ENCODE measurements at places on chromosomes 1 and 21.

DNA sequence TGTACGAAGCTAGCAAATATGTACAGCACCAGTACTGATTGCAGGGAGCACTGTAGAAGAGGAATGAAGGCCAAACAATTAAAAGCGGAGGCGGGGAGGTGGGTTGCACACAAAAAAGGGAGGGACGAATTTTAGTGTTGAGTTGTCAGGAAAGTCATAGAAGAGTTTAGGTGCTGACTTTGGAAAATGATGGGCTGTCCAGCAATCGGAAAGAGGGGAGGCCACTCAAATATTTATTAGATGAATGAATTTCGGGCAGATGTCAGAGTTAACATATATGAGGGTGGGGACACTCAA is 537 bp upstream of the ANKRD13C start:
- DNase-seq: no peak

DNA sequence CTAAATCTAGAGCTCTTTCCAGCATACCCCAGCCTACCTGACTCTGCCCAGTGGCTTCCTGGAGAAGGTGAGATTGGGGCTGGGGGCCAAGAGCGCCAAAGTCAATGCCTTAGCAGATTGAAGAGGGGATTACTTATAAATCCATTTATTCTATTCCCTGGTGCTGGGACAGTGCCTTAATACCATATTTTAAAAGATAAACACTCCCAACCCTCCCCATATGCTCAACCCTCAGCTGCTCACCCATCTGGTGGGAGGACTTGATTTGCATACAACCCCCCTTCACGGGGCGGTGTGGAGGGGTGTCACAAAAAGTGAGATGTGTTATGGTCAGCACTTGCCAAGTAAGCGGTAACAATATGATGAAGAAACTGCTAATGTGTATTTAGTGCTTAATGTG is 3.2 kb upstream of the DISP3 start:
- no peak for DNase-seq

- no peak for DNase-seq
Measured at GRCh38 chr1:41314376-41315145, 46.7 kb upstream of the FOXO6 start.

DNA sequence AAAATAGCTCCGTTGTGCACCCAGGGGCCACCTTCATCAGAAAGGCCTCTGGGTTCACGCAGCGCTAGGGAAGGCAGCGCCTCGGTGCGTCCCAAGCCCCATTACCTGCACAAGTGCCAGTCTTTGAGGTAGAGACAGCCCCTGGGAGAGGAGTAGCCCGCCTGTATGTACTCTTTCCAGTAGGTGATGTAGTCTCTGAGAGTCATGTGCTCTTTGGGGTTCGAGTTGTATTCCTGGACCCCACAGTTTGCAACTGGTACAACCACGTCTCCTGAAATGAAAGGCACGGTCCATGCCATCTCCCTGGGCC is 601 bp downstream of the JMJD4 start:
- no peak for DNase-seq

GRCh38 chr1:209395169-209395568 is 188.3 kb upstream of the CAMK1G start:
- DNase-seq: no peak

GRCh38 chr1:41568204-41568603 is 83.7 kb upstream of the EDN2 start:
- DNase-seq: no peak

- no peak for DNase-seq
Measured at GRCh38 chr21:40569357-40569756, 277.6 kb downstream of the DSCAM start.

DNA sequence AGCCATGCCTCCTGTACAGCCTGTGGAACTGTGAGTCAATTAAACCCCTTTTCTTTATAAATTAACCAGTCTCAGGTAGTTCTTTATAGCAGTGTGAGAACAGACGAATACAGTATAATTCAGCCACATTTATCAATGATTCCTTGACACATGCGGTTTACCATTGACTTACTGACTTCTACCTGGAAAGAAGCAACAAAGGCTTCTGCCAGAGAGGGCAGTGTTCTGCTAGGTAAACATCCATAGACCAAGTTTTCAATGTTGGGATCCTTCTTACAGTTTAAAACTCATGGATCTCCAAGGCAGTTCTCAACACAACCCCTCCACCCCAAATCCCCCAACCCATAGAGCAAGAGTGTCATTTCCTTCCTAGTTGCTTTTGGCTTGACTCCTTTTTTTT is 150.6 kb downstream of the ZNF648 start:
- no peak for DNase-seq

- DNase-seq: no peak
Measured at GRCh38 chr1:115810609-115811008, 30.3 kb downstream of the NHLH2 start.

GRCh38 chr1:159922511-159923202 is 2.6 kb downstream of the TAGLN2 start:
- no peak for DNase-seq

DNA sequence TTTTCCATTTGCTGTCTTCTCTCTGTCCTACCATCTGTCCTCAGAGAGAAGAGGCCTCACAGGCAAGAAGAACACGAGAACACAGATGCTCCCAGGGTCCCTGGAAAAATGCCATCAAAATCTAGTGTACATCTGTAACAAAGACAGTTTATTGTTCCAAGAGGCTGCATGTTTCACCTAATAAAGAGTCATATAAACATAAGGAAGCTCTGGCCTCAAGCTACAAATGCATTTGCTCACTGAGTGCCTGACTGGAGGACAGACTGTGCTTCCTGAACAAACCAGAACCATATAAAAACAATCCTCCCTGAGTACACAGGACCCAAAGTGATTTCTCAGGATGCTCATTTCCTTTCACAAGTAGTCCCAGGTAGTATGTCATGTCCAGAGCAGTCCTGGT is 76.3 kb upstream of the SLC44A3 start:
- no peak for DNase-seq

GRCh38 chr21:14753466-14754258 is 207.5 kb upstream of the SAMSN1 start:
- DNase-seq: no peak

DNA sequence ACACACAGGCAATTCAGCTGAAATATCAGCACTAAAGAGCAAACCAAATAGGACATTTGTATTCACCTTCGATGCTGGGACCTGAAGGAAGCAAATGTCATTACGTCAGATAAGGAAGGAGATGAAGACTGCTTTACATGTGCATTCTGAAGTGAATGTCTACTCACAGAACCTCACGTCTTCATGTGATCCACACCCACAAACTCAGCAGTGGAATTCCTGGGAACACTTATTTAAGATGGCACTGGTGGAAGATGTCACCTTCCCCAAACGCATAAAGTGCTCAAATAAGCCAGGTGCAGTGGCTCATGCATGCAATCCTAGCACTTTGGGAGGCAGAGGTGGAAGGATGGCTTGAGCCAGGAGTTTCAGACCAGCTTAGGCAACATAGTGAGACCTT is 11.4 kb downstream of the PGBD5 start:
- DNase-seq: no peak

- no peak for DNase-seq
Measured at GRCh38 chr1:208510192-208510952, 266.2 kb upstream of the PLXNA2 start.

- DNase-seq: no peak
Measured at GRCh38 chr1:27661412-27662075, 10.4 kb downstream of the IFI6 start.

DNA sequence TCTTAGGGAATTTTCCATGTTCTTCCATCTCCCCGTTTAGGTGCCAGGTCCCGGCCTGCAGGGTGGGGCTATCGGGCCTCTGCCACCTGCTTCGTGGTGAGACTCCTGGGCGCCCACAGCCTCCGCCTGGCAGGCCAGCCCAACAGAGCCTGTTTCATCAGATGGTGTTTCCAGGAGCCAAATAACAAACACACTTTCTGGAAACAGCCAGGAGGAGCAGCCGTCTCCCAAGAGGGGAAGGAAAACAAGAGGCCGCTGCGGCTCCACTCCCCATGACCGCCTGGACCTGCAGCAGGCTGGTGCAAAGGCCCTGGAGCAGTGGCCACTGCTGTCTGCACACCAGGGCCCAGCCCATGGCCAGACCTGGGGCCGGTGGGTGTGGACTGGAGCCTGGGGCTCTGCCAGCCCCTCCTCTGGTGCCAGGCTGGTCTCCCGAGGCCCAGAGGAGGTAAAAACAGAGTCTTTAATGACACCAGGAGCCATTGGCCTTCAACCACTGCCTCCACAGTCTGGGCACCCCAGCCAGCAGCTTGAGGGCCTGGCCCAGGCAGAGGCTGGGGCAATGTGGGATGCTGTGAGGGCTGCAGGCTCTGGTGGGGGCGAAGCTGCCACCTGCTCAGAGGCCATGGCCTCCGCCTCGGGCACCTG is 55.0 kb downstream of the SLX9 start:
- DNase-seq: no peak

GRCh38 chr1:19393046-19393445 is 80.9 kb downstream of the SLC66A1 start:
- DNase-seq: no peak

- DNase-seq: no peak
Measured at GRCh38 chr1:42150651-42151050, 2.6 kb upstream of the GUCA2B start.

DNA sequence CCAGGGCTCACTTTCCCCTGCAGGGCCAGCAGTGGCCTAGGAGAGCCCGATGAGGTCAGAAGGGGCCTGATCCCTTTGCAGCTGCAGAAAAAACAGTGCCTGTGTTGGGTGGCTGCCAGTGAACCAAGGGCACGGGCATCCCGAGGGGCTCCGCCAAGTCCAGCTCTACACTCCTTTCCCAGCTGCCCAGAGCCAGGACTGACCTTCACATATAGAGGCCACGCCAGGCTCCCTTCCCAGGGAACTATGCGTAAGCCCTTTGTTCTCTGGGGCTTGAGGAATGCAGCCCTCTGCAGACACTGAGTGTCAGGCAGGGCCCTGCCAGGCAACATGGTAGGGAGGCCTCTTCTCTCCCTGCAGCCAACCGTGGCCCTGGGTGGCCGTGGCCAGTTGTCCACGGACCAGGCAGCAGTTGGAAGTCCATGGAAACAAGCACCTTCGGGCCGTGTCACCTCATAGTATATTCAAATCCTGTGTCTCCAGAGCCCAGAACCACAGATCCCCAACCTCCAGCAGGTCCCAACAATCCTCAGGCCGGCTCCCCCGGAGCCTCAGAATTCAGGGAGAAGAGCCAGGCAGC is 194.0 kb downstream of the NPHP4 start:
- no peak for DNase-seq

- peak; percentile 49 for DNase-seq
Measured at GRCh38 chr1:203038891-203039608, 12.8 kb downstream of the PPFIA4 start.

DNA sequence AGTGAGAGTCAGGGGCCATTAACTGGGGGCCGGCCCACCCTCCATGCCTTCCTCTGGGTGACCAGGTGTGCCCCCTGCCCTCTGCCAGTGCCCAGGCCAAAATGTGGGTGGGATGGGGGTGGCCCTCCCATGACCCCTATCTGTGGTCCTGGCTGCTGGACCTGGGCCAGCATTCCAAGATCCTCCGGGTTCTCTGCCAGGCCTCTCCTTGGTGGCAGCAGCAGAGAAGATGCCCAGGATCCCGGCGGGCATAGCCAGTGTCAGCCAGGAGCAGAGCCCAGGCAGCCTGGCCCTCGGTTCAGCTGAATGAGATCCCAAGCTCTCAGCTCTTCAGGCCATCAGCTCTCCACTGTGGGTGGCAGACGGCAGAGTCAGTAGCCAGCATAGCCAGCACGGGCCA is 31.3 kb upstream of the ACTRT2 start:
- no peak for DNase-seq

DNA sequence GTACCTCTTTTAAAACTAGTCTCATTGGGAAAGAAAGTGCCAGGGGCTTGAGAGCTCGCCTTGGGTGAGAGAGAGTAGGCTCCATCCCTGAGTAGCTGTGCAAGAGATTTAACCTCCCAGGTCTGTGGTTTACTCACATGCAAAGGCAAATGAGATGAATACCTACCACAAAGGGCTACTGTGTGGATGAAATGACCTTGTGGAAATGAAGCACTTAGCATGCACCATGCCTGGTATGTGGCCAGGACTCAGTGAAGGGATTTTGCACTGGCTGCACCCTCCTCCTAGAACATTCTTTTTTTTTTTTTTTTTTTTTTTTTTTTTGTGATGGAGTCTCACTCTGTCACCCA is 120.3 kb downstream of the PROX1 start:
- DNase-seq: no peak

DNA sequence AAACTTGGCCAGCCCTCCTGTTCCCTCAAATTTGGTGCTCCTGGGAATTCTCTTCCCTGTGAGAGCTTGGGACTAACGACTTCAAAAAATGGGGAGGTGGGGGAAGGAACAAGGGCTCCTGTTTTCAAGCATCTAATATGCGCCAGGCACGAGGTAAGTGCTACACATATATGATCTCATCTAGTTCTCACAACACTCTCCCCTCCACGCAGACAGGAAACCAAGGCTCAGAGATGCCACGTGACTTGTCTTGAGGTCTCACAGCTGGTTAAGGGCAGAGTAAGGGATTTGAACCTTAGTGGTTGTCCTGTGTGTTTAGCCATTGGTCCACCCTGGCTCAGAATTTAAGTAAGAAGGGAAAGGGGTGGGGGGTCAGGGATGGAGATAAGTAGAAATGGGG is 125.9 kb downstream of the DMRTB1 start:
- DNase-seq: peak; percentile 85

GRCh38 chr1:38336301-38336923 is 289.8 kb upstream of the POU3F1 start:
- no peak for DNase-seq

GRCh38 chr1:42971841-42972291 is 13.2 kb upstream of the SLC2A1 start:
- no peak for DNase-seq

DNA sequence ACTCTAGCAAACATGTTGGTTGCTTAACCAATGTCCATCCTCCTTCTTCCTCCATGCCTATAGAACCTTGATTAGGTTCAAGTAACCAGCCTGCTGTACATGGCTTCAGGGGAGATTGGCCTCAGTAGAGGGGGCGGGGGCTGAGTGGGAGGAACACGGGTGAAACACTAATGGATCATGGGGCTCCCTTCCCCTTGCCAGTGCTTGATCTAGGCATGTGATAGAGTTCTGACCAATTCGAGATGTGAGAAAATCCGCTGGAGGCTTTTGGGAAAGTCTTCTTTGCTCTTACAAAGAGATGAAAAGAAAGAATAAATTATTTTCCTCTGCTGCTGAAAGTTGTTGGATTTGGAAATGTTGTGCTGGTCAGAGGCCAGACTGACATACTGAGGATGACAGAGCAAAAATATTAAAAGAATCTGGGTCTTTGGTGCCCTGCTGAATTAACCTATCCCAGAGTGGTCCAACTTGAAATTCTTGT is 5.2 kb upstream of the OTUD7B start:
- DNase-seq: no peak

- no peak for DNase-seq
Measured at GRCh38 chr21:36881228-36881627, 85.2 kb downstream of the HLCS start.

Data from thymus (tissue), 14 donors.